Activated T-helper 1 cell treated with anti-CD3 and anti-CD28 coated beads, Interleukin-2, amount 50 U/mL, for 16 hours (primary cell): ENCODE measurements at places on chromosomes 6 and 20.

GRCh38 chr6:169646906-169647567, 54.8 kb downstream of the WDR27 start:
- no peak for DNase-seq

- no peak for DNase-seq
Measured at GRCh38 chr6:148565930-148566663, 180.7 kb upstream of the UST start.

- no peak for DNase-seq
Measured at GRCh38 chr20:49482621-49483017, at the start of gene KCNB1. TSS of gene KCNB1 (minus strand) at chr20:49482668. CDS start at chr20:49482480, 188 bp downstream.

GRCh38 chr20:9353916-9354276, 160.5 kb upstream of the LAMP5 start:
- DNase-seq, result no peak

DNA sequence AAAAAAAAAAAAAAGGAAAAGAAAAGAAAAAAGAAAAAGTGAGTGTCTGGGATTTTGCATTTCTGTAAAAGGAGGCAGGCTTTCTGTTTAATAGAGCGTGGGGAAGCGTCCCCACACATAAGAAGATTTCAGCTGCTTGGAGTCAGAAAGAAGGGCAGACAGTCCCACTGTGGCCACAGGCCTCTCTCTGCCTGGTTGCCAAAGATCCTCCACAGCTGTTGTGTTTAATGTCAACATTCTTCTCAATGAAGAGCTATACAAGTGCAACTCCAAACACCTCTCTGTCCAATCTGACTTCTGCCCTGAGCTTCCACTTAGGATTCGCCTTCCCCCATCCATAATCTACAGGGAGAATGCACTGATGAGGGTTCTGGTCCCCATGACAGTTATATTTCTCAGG, 64.3 kb upstream of the MLN start:
- DNase-seq, result no peak

DNA sequence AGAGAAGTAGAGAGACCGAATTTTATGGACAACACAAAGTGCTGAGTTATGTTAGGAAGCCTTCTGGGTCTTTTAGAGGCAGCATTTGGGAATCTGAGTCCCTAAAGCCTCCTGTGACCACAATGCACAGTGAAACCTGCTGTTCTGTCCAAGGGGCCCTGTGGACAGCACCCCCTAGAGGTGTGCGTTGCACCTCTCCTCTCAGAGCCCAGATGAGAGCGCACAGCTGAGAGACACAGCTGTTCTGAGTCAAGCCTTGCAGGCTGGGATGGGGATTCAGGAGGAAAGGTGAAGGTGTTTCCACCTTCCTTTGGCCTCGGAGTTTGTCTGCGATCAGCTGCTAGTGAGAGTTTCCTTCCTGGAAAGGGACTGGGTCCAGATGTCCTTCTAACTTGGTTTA, 13.0 kb downstream of the PCK1 start:
- DNase-seq, result no peak

- no peak for DNase-seq
Measured at GRCh38 chr6:32815996-32816395, 806 bp downstream of the HLA-DOB start.

DNA sequence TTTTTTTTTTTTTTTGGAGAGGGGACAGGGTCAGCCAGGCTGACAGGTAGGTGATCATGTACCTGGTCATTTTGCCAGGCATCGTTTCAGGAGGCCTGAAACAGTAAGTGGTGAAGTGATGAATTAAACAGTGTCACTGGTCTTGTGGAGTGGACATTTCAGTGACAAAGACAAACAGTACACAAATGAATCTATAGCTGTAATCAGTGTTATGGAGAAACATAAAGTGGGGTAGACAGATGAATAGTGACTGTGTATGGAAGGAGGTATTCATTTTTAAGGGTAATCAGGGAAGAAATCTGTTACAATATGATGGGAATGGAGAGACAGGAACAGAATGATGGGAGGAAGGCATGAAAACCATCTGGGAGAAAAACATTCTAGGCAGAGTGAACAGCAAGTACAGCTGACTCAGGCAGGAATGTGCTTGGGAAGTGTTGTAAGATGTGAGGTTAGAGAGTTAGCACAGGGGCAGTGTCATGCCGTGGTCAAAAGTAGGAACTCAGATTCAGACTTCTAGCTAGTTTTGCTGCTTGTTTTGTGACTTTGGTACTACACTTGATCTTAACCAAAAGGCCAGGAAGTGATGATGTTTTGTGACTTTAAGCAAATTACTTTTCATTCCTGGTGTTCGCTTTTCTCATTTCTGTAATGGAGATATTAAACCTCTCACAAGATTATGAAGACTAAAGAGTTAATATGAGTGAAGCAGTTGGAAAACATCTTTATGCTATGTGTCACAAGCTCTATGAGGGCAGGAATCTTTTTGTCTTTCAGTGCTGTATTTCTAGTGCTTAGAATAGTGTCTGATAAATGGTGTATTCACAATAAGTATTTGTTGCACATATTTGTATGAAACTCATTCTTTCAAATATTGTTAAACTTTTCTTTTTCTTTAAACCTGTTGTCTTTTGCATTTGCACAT, 43.4 kb downstream of the QKI start:
- no peak for DNase-seq

DNA sequence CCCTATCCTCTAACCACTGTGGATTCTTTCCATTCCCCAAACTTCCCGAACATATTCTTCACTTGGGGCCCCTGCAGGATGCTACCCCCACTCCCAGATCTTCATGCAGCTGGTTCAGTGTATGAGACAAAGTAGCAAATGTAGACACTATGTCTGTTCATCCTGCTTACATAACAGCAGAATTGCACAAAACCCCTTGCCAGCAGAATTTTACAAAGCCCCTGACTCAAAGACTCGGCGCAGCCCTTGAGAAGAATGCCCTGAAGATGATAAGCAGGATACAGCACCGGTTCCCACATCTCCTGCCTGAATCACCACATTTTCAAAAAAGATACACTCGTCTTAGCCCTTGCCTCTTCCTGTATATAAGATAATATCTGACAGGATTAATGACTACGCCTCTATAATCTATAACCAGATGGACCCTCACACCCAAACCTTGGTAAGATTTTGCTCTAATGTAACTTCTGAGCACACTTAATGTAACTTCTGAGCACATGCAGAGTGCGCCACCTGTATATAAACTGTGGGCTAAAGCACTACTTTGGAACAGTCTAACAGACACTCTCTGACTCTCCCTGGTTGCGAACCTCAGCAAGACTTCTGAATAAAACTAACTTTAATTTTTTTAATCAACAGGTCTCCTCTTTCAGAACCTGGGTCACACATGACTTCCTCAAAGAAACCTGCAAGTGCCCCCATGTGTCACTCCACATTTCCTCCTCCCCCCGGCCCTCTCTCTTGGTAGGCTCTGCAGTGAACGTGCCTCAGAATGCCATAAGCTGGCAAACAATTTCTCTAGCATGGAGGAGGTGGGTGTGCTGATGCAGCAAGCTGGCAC, 28.7 kb downstream of the RALGAPA2 start:
- no peak for DNase-seq

GRCh38 chr6:88651400-88651799, 312.0 kb downstream of the RNGTT start:
- no peak for DNase-seq

DNA sequence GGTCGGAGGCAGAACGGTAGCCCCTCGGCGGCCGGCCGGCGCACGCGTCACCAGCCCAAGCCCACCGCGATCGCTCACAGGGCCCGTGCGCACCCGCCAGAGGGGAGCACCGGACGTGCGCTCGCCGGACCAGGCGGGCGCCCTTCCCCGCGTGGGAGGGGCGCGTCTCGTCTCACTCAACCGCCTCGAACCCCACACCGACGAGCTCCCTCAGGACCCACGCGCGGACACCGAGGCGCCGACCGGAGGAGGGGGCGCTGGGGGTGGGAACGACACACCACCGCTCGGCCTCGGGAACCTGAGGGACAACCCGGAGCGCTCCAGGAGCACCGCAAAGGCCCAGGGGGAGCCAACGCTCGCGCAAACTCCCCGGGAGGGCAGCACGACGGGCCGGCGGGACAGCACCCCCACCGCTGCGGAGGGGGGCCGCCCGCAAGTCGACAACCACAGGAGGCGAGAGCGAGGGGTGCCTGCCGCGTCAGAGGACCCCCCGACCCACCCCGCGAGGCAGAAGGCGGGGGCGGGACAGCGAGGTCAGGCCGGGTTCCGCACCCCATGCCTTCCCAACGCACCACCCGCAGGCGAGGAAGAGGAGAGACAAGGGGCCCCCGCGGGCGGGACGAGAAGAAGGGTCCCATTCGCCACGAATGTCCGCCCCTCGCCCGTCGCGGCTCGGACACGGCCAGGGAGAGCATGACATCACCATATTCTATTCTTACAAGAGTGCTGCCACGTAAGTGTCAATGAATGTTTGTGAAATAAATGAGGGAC, 512.7 kb upstream of the ZNF337 start:
- DNase-seq, result peak; percentile 4

DNA sequence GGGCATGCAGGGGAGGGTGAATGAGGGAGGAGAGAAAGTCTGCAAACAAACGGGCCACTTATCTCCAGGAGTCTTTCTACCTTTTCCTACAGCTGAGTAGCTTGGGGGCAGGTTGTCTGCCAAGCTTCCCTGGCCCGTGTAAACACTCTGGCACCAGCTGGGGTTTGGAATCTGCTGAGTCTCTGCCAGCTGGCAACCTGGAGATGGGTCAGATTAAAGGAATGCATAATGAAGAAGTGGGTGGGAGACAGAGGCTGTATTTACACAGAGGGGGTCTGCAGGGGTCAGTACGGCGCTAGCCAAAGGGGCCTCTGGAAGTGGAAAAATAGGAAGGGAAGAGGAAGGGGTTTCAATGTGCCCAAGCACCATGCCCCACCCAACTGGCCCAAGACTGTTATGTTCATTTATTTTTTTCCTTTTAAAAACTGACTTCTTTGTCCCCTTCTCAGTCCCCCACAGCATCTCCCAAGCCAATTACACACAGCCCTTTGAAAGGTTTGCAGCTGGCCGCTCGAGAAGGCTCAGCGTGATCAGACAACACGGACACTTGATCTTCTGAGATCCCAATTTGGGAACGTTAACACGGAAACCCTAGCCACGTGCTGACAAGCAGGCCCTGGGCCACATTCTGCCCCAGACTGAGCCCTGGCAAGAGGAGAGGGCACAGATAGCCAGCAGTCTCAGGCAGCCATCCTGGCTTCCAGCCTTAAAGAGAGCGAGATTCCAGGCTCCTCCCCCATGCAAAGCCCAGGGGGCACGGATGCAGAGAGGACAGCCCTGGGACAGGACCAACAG, 25.2 kb downstream of the TRAM2 start:
- no peak for DNase-seq

GRCh38 chr6:11341867-11342266, 109.4 kb upstream of the NEDD9 start:
- no peak for DNase-seq

GRCh38 chr6:154359161-154359574, 2.6 kb upstream of the IPCEF1 start:
- DNase-seq, result no peak

DNA sequence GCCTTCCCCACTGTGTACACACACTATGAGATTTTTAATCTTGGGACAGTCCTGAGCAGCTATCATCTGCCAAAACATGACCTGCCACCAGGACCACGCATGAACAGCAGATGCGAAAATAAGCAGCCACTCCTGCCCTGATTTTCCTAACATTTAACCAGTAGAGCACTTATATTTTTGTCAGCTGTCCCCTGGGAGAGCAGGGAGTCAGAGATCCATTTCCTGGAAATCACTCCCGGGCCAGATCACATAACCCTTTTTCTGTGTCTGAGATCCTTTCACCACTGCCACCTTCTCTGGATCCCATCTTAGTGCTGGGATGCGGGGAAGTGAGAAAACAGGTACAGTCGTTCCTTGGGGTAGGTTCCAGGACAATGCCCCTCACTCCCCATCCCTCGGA, 5.7 kb downstream of the SDCBP2 start:
- no peak for DNase-seq

- no peak for DNase-seq
Measured at GRCh38 chr6:83878902-83879644, 19.6 kb downstream of the CYB5R4 start.

- no peak for DNase-seq
Measured at GRCh38 chr20:39563349-39563748, 601.2 kb downstream of the DHX35 start.

- DNase-seq, result peak; percentile 47
Measured at GRCh38 chr20:25065625-25066338, 7.8 kb upstream of the ACSS1 start.

GRCh38 chr6:166618866-166619761, 7.9 kb downstream of the RPS6KA2 start:
- DNase-seq, result no peak

DNA sequence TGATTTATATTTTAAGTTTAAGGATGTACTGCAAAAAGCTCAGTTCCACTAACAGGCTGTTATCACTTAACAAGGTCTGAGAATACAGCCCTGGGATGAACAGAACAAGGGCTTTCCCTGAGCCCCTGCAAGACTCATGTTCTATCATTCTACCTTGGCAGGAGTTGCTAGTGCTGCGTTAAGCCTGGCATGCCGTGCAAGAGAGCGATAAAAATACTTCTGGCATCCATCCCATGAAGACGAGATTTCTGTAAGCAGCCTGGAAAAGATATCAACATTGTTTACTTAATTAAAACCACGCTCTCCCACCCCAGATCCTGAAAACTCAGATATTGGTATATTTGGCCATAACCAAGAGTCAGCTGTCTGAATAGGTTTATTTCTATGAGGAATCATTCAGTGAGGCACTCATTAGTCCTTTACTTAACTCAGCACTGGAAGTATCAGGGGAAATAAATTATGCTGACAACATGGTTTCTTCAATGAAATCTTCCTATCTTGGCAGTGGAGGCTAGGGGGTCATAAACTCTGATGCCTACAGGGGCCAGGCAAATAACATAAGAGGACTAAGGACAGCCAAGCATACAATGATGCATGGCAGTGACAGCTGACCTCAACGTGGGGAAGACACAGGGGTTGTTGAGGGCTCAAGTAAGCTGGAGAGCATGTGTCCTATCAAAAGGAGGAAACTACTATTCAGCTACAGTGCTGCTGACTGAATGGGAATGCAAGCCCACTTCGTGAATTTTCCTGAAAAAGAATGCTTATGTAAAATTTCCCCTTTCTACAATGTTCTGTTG, 37.6 kb upstream of the LYRM2 start:
- DNase-seq, result no peak

DNA sequence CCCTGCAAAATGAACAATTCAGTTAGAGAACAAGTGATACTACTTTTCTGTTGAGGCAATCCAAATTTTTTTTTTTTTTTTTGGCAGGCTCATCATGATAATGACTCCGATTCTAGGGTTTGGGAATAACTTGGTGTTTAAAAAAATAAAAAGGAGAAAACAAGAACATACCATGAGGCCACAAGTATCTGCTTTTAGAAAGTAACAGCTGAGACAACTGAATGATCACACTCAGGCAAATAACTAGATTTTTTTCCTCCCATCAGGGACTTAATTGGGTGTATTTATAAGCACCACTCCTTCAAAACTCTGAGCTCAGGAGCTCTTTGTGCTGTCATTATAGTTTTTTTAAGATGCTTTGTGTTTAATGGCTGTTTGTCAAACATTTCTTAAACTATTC, 29.6 kb downstream of the PAK5 start:
- no peak for DNase-seq

- DNase-seq, result no peak
Measured at GRCh38 chr6:137933696-137934095, 66.6 kb downstream of the TNFAIP3 start.
